ENCODE measurements at places on chromosomes 4 and X.

DNA sequence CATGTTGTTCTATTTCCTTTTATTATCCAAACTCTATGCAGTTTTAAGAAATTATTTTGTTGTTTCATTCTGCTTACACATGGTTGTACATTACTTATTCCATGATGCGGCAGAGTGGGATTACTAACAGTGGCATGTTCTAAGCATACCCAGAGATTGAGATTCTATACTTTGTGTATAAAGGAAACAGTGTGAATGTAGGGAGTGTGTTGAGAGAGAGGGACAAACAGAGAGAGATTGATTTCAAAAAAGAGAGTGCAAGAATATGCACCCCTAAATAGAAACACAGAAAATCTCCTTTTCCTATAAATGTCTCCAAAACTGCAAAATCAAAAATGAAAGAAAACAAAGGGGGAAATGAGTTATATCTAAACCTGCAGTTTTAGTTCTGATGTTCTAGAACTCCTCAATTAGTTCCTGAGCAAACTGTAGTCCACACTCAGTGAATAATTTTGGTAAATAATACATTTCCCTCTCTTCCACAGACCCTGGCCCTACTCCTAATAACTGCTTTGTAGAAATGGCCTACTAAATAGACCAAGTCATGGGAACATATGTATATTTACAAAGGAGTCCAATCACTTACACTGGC is 31.0 kb downstream of the SLC9B1 start:
- DNase-seq = no peak

DNA sequence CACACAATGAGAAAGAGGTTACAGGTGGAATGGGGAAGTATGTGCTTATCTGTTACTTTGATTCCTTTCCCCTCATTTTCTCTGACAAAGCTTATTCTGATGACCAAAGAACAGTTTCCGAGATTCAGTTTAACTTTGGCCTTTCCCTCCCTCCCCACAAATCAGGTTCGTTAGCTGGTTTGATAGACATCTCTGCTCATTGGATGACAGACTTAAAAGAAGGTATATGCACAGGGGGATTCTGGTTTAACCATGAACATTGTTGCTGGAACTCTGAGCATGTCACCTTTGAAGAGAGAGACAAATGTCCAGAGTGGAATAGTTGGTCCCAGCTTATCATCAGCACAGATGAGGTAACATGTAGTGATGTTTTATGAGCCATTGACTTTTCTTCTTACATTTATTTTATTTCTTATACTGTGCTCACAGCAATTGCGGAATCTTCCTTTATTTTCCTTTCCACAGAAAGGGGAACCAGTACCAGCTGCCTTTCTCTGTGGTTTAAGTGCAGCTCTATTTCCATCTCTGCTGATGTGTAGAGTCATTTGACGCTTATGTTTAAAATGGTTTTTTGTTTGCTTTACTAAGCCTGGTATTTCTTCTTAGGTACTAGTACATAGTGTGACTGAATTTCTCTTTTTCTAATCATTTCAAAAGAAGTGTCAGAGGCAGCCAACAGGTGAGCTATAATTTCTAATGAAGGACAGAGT is 125.0 kb downstream of the AKAP4 start:
- no peak for DNase-seq

DNA sequence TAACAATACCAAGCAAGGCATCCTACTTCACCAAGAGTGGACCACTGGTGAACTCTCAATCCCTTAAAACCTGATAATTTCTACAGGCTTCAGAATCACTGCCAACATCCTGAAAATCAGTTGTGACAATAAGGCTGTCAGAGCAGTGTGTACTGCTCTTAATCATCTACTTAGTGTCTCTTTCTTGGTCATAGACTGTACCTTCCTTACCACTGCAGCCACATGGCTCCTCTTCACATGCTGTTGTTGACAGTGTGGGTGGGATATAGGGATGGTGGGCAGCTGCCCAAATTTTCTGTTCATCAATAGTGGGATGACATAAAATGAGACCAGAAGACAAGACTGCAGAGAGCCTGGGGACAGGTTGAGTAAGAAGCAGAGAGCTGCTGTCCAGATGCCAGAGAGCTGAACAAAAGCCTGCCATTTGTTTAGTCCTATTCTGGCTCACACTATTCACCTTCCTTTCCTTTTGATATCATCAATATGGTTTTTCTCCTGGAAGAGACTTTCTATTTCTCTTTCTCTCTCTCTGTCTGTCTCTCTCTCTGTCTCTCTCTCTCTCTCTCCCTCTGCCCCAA is 178.9 kb downstream of the MGST2 start:
- peak; percentile 11 for DNase-seq

GRCh38 chr4:38396091-38396490 is 267.9 kb upstream of the KLF3 start:
- no peak for DNase-seq

DNA sequence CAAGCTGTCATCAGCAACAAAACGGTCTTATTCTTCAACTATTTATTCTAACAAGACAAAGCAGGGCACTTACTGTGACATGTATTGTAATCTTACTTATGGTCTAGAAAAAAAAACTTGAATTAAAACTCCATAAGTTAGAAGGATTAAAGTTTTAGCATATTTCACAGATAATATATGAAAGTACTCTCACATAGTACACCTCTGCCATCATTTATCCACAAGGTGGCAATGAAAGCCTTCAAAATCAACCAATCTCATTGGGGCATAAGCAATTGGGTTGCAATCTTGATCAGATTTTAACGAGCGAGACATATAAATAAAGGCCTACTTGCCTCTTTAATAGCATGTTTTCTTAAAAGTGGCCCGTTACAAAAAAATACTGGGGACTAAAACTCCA is 1382.9 kb downstream of the FAM133A start:
- DNase-seq = peak; percentile 23

GRCh38 chr4:144818136-144818535 is 172.2 kb downstream of the HHIP start:
- DNase-seq = no peak

GRCh38 chr4:16682975-16683374 is 215.5 kb downstream of the LDB2 start:
- peak; percentile 70 for DNase-seq

- no peak for DNase-seq
Observed at GRCh38 chr4:74567981-74568380, 123.0 kb downstream of the AREG start.

GRCh38 chrX:136325377-136325776 is 24.6 kb downstream of the ADGRG4 start:
- no peak for DNase-seq

DNA sequence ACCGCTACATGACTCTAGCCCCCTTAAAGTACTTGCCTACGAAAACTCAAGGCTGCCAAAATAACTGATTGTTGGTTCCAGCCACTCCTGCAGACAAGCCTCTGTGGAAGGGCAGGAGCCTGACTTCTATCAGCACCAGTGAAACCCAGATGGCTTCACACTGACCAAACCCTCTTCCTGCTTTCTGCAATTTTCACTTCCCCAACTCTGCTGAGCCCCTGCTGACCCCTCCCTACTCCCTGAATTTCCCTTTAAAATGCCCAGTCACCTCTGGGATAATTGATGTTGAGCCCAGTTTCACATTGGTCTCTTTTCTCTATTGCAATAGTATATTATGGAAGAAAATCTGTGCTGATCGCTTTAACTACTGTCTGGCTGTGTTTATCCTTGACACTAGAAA is 61.6 kb upstream of the STS start:
- DNase-seq = no peak

DNA sequence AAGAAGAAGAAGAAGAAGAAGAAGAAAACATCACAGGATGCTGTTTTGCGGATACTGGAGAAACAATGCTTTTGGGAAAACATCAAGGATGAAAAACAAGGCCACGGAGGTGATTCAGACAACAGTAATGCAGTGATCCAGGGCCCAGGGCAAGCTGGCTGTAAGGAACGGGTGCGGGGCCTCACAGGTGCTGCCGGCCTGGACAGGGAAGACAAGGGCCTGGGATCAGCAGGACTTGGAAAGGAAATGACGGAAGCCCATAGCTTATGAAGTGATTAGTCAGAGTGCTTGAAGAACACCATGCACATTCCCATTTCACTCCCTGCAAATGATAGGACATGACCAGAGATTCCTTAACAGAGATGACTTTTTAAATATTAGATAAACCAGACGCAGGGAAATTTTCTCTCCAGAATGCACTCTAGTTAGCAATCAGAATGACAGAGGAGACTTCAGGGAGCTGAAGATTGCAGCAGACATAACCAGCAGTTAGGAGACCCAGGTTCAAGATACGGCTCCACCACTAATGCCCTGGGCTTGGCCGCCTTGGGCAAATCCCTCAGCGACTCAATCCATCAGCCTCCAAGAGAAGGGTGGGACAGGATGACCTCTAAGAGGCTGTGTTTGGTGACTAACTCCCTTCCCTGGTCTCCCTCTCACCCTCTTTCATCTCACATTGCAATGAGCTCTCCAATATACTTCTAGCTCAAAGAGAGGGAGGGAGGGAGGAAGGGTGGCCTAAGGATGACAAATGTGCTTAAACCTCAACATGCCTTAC is 54.1 kb downstream of the APBB2 start:
- peak; percentile 91 for DNase-seq

DNA sequence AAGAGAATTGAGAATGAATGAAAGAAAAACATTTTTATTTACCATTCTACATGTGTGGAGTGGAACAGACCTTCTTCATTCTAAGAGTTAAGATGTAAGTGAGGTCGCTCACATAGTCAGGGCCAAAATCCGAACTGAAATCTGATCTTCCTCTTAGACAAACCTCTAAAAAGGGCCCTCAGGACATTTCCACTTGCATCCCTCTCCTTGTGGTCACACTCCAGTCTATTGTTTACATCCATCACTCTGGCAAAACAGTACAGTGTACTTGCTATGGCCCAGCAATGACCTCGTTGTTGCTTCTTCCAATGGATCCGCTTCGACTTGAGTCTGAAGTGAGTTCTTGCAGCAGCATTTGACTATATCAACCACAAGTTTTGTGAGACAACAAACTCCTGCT is 54.2 kb downstream of the MOSPD2 start:
- no peak for DNase-seq

DNA sequence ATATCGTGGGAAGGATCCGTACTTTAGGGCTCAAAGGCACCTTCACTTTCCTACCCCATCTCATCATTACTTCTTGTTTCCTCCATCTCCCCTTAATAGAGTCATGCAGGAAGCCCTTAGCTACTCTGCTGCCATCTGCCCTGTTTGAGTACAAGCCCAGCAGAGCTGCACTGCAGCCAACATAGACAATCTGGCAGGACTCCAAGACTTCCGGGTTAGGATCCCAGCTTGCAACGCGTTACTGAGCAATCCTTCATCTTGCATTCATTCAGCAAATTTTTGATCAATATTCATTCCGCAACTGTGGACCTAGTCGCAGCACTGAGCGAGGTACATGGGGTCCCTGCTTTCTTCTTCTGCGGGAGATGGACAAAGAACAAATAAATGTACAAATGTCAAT is 344.9 kb downstream of the BCOR start:
- peak; percentile 70 for DNase-seq

DNA sequence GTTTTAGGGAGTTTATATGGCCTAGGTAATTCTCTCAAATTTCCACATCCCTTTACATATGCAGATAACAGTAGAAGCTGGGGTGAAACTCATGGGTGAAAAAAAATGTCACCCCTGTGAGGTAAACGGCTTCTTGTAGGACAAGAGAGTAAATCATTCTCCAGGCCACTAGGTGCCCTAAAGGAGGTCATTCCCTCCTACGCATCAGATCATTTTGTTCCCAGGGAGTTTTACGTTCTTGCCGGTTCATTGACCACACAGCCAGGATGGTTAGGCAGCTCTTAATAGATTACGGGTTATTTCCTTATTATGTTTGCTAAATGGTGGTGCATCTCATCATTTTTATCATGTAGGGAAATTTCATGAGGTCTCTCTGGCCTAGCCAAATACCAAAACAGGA is 225.8 kb upstream of the NOCT start:
- DNase-seq = no peak

GRCh38 chrX:153870288-153870690 is 15.7 kb downstream of the L1CAM start:
- DNase-seq = no peak

DNA sequence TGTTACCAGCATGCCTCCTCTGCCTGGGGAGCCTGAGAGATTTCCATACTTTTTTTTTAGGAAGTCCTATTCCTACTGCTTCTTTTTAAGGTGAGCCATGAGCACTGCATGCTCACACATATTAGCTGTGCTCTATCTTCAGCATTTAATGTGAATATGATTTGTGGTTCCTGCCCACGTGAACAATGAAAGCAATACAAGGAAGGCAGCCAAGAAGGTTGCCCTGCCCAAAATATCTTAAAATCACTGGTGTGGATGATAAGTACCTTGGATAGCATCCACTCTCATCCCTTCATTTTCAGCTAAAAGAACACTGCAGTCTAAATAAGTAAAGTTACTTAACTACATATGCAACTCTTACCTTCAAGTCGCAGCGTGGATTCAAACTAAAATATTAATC is 607.5 kb downstream of the PACRGL start:
- no peak for DNase-seq

GRCh38 chr4:136687596-136687995 is 844.7 kb downstream of the PCDH18 start:
- no peak for DNase-seq

Measured in fibroblast of pulmonary artery (primary cell).